Effector memory CD4-positive, alpha-beta T cell (primary cell): ENCODE measurements at places on chromosomes 11 and 22.

- no peak for DNase-seq
- H3K4me3 ChIP-seq: no peak within 1 kb of the TSS
- no peak within 1 kb of the TSS for H3K27ac ChIP-seq
These were observed at the start of gene SLC6A5 for GRCh38 chr11:20599221-20600019. SLC6A5 (plus strand) TSS chr11:20599608; CDS start chr11:20599673, 65 bp downstream.

- H3K4me3 ChIP-seq: no peak overlapping the region
- H3K36me3 ChIP-seq: no peaks in the 10 kb centered on the region
- H3K27ac ChIP-seq: no peak overlapping the region
- no peak for DNase-seq
- no peaks in the 10 kb centered on the region for H3K4me1 ChIP-seq
These were observed 33.8 kb downstream of the CHORDC1 start for GRCh38 chr11:90189011-90189410.

- H3K36me3 ChIP-seq: no peaks in the 10 kb centered on the region
- no peaks in the 10 kb centered on the region for H3K4me1 ChIP-seq
- H3K27ac ChIP-seq: no peak overlapping the region
- H3K27me3 ChIP-seq: no peaks in the 10 kb centered on the region
These were observed 175.0 kb downstream of the INSC start for GRCh38 chr11:15289723-15290122.

DNA sequence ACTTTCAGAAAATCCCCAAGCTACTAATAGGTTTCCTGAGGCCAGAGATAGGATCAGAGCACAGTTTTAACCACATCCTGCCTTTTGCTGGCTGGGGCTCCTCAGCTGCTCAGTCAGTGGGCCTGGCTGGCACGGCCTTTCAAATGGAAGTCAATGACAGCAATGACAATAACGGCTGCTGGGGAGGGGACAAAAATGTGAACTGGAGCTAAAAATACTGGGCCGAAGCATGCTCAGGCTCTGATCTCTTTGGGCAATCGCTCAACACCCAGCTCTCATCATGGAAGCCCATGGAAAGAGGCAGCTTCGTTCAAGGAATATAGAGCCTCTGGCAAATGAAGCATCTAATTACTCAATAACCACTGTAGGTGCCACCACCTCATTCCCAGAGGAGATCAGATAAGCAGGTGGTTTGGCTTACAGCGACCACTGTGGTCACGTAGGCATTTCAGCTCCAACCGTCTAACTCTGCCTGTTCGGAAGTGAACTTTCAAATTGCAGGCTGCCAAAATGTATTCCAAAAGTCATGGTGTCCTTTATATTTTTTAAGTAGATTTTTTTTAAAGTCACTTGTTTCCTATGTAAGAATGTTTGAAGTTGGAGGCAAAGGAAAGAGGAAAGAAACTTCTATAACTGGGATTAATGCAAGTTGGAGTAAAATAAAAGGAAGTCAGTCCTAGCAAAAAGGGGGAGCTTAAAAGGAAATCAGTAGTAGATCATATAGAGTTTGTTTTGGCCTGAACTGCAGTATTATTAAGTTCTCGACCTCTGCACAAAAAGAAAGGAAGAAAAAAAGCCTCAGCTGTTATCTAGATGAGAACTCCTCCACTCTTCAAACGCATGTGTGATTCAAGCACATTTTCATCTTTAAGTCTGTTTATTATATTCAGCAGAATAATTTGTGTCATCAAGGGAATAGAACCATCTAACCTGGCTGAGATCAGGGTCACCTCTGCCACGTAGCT is 14.1 kb downstream of the WT1 start:
- peaks cover 20% of the 10 kb centered on the region for H3K4me1 ChIP-seq
- H3K4me3 ChIP-seq: peak overlapping the region; percentile 8
- no peak overlapping the region for H3K27ac ChIP-seq
- H3K27me3 ChIP-seq: peaks cover 2% of the 10 kb centered on the region

DNA sequence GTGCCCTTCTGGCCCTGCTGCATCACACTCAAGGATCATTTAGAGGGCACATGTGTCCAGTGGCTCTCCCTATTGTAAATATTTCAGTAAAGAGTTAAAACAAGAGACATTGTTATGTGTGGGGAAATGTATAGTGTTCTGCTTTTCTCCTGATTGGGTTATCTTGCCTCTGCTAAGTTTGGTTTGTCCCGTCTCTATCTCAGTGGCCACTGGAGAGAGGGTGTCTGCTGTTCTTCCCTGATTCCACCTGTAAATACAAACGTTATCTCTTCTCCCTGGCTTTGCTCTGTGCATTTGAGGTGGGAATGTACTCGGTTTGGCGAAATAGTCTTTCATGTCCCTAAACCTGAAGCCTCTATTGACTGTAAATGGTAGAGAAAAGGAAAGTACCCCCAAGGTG is 6.3 kb downstream of the MIEF1 start:
- peaks cover 77% of the 10 kb centered on the region for H3K36me3 ChIP-seq
- no peaks in the 10 kb centered on the region for H3K27me3 ChIP-seq
- H3K27ac ChIP-seq: no peak overlapping the region
- peaks cover 12% of the 10 kb centered on the region for H3K4me1 ChIP-seq
